ENCODE measurements at places on chromosomes 4 and X.

GRCh38 chr4:27474691-27475090, 614.0 kb downstream of the STIM2 start:
- DNase-seq, result no peak

DNA sequence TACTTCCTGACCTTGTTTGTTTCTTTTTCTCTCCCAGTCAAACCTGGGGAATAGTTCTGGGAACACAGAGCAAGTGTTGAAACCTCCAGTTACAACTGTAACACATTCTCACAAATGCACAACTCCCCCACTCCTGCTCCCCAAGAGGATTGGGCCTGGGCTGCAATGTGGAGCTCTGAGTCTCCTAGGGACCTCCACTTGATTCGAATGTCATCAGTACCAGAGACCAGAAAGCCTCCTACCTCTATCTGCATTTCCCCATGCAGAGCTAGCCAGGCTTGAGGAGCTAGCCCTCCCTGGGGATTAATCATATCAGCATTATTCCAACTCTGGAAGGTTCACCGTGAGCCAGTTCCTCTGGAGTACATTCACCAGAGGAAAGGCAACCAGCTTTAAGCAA, 41.7 kb upstream of the CITED1 start:
- DNase-seq, result no peak

- no peak for DNase-seq
Observed at GRCh38 chr4:27684610-27685011, 824.0 kb downstream of the STIM2 start.

DNA sequence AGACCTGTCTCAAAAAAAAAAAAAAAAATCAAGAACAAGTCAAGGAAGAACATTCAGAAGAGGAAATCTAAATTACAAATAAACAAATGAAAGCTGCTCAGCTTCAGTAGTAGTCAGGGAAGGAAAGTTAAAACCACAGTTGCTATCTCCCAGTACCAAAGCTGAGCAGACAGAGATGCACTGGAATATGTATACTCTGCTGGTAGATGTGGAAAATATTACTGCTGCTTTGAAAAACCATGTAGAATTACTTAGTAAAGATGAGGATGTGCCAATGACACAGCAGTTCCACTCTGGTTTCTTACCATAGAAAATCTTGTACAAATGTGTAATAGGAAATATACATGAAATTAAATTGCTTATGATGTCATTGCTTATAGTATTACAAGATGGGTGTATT, 25.1 kb upstream of the PRKX start:
- no peak for DNase-seq

DNA sequence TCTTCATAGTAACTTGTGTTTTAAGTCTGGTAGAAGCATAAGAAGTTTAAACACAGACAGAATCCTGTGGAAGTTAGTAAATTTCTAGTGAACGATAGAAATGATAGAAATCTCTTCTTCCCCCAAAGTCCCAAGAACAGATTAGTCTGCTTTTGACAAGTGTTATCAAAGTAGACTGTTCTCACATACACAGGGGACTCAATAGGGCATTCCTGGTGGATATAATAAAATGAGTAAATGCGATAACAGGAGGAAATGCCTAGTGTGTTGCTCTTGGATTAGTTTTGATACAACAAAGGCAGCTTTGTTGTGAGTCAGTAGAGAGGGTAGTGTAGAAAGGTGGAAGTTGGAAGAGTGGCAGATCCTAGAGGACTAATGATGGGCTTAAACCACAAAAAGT, 43.5 kb downstream of the CLCN3 start:
- DNase-seq, result no peak

- no peak for DNase-seq
Observed at GRCh38 chrX:6980981-6981380, 166.5 kb upstream of the STS start.

DNA sequence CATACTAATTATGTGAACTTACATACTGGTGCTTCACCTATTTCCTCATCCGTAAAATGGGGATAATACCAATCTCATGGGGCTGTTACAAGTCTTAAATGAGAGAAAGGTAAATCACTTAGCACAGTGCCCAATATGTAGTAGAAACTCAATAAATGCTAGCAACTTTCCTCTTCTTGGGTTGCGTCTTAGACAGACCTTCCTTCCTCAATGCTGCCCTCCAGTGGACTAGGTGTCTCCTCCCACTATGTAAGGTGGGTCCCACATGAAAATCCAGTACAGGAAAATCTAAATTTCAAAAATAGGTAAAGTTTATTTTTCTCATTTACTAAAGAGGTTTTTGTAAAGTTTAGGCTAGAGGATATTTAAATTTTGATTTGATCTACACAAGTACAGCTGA, 20.6 kb downstream of the ZDHHC9 start:
- no peak for DNase-seq

- DNase-seq, result no peak
Observed at GRCh38 chr4:41215155-41215554, 813 bp upstream of the APBB2 start.

DNA sequence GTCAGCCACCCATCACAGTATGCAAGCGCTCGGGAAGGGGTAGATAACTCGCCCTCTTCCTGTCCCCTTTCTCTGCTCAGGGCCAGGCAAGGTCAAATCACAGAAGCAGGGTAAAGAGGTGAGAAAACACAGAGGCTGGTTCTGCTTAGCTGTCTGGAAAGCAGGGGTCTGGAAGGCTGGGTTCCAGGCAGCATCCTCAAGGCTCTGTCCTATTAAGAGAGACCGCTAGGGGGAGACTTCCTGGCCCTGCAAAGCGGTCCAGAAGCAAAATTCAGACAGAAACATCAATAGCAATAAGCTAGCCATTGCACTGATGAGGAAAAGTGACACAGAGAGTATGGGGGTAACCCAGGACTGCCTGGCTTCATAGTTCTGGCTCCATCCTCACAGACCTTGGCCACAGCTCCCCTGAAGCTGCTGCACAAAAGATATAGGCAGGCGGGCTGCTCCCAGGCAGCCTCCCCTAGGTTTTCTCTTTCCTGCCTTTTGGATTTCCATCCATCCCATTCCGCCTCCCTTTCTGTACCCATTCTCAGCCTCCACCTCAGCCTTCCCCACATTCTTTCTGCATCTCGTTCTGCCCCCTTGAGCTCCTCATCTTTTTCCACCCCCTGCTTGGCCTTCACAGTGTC, 308.5 kb downstream of the EVC2 start:
- DNase-seq, result no peak

DNA sequence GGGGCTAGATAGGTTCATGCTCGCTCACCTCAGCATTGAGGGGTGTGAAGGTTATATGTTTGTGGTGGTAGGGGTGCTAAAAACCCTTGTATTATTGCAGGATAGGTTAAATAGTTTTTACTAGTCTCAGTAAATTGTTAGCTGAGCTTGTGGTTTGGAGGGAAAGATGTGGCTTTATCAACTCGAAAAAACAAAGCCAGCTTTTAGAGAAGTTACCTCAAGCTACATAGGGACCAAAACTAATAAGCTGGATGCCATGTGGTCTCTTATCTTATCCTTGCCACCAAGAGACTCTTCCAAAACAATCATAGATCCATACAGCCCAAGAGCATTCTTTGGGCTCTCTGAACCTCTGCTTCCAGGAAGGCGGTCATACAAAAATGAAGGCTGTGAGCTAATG, 29.2 kb downstream of the MSN start:
- DNase-seq, result no peak

- DNase-seq, result no peak
Observed at GRCh38 chr4:151426513-151426912, 17.5 kb downstream of the FHIP1A start.

DNA sequence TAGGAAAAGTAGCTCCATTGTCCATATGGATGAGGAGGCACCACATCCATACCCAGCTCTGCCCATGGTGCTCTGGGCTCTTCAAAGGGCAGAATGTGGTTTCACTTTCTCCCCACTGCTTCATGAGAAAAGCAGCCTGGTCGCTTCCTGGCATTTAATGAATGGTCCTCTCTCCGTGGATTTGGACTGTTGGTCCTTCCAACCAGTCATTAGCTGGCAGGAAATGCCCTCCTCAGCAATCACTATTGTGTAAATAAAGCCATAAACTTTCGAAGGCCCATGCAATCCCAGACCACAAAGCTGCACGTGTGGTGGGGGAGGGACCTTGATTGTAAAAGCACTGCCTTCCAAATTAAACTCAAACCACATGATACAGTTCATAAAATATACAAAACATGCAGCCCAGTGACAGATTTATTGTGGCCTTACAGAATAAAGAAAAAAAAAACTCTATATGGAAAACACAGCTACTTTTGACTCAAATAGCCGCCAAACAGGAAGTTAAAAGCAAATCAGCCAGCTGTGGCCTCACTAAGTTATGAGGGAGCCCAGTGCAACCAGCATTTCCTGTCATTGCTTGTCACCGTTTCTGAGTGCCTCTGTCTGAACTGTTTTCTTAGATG, 8.1 kb downstream of the MBNL3 start:
- DNase-seq, result no peak

DNA sequence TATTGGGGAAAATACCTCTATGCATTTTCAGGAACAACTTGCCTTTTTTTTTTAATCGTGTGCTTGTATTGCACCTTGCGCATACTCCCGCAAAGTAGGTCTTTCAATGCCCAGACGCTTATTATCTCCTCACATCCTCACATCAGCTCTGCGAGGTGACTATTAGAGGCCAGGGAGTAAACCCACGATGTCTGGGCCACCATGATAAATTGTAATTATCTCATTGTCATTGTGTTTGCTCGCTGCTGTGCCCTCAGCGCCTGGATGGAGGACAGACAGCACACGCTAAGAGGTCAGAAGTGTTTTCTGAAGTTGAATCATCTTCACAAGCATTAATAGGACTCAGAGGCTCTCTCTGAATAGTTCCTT, 1.0 kb upstream of the RELL1 start:
- DNase-seq, result no peak

GRCh38 chr4:153520801-153521329, 54.7 kb downstream of the TMEM131L start:
- no peak for DNase-seq

DNA sequence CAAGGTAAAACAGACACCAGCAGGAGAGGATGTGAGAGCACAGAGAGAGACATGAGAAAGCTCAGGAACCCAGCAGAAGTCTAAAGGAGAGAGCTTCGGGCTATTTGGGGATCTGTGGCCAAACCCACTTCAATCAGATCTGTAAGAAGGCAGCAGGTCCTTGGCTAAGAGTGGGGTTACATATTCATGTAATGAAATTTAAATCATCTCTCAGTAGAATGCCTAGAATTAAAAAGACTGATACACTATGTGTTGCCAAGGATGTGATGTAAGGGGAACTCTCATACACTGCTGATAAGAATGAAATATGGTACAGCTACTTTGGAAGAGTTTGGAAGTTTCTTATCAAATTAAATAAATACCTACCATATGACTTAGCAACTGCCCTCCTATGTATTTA, 35.8 kb downstream of the PDE5A start:
- DNase-seq, result no peak

DNA sequence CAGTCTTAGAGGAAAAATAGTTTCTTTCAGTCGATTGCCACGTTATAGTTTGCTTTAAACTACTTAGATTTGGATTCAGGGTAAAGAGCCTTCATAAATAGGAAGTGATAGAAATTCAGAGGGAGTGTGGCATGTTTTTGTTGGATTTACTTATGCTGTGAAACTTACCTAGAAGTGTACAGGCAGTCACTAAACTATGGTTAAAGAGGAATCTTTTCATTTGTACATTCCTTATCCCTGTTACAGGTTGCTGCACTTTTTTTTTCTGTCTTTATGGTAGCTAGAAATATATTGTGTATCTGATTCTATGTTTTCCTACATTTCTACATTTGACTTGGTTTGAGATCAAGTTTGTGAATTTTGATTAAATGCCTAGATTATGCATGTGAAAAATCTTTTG, 19.1 kb downstream of the WWC2 start:
- DNase-seq, result no peak

- no peak for DNase-seq
Observed at GRCh38 chr4:8135666-8136065, 22.9 kb downstream of the ABLIM2 start.

- no peak for DNase-seq
Observed at GRCh38 chr4:1216869-1217294, 32.0 kb downstream of the CTBP1 start.

GRCh38 chr4:79875344-79875899, 197.6 kb downstream of the ANTXR2 start:
- DNase-seq, result no peak

DNA sequence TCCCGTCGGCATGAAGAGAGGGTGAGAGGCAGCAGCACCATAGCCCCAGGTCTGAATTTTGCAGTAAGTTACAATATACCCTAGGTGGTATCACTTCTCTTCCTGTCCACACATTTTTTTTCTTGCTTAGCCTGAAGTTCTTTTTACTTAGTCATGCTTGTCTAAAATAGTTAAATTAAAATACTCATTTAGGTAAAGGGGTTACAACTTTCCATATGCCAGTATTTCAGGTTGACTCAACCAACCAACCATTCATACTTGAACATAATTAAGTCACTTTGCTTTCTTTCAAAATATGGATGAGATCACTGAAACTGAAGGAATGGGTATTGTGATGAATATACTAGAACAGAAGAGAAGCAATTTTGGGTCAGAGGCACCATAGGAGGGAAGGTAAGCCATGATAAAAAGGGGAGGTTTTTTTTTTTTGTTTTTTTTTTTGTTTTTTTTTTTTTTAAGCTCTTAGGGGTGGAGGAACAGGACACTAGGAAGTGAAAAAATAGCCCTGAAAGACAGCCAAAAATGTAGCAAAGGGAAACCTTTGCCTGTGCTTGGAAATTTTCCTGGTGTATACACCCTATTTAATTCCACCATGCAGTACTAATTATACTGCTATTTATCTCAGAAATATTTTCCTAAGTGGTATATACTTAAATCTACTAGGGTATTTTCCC, 41.8 kb downstream of the RPS6KA3 start:
- DNase-seq, result no peak

DNA sequence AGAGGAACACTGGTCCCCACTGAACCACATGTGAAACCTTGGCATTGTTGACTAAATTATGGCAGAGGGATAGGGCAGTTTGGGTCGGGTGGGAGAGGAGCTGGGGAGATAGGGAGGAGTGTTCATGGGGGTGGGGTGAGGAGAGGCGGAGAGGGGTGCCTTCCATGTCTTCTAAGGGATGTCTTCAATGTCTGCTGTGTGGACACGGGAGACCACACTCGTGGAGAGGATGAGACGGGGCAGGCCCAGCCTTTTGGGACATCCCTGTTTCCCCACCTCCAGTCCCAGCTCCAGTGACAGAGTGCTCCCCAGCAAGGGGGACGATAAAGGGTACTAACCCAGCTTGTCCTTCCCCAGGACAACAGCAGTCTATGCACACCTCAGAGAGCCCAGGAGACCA, 146.4 kb upstream of the MAMLD1 start:
- no peak for DNase-seq

- no peak for DNase-seq
Observed at GRCh38 chr4:153566631-153567150, 100.5 kb downstream of the TMEM131L start.

GRCh38 chr4:152468408-152468807, 67.5 kb downstream of the FBXW7 start:
- DNase-seq, result no peak
